ENCODE measurements at places on chromosomes 3 and 15.
A peak's percentile ranks its signal among the peaks of the same experiment; 100 is the strongest.

GRCh38 chr3:193297421-193297820, 56.4 kb downstream of the PLAAT1 start:
- no peak for DNase-seq

DNA sequence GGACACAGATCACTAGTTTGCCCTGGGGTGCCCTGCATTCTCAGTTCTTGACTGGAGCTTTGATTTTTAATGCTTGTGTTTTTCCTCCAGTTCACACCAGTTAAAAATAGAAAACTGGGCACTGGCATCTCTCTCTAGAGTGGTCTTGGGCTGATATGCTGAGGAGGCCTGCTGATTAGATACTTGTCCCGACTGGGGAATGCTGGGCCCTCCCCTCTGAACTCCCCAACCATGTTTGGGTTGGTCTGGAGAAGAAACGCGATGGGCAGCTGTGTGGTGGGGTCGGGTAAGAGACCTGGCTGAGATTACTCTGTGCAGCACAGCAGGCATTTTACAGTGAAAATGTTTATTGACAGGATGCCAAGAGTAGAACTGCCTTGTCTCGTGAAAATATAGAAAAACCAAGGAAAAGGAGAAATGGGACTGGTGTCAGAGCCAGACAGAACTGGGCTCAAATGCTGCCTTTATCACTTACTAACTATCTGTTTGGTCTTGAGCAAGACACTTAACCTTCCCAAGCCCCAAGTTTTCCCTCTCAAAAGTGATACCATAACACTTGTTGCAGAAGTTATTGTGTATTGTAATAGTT, 1.6 kb upstream of the ACTC1 start:
- DNase-seq: no peak

DNA sequence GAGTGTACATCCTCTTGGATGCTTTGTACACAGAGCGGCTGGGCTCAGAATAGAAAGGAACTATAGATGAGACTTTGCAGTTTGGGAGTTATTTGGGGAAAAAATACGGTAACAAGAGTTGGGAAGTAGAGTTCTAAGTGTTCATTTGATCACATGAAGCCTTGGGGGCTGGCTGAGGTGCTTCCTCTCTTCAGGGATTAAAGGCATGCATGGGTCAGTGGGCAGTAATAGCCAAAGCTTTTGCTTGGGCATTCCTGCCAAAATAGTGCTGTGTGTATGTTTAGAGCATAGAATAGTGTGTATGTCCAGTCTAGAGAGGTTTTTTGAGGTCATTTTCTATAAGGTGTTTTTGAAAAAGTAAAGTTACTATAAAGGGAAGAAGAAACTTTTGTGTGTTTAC, 12.8 kb downstream of the AKAP13 start:
- DNase-seq: no peak

DNA sequence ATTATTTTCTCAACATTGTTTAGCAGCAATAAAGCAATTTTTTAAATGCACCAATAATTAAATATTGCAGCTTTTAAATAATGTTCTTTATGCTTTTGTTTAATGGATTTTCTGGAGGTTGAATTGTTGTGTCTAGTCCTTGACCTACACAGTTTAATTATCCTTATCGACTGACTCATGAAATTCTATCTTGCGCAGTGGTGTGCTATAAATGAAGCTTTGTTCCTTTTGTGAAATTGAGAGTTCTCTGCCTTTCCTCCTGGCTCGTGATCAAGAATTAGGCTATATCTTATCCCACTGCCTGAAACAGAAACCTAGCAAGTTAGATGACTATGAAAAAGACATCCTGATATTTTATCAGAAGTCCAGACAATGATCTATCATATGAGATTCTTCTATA, 37.0 kb upstream of the PIK3R4 start:
- peak; percentile 90 for DNase-seq

DNA sequence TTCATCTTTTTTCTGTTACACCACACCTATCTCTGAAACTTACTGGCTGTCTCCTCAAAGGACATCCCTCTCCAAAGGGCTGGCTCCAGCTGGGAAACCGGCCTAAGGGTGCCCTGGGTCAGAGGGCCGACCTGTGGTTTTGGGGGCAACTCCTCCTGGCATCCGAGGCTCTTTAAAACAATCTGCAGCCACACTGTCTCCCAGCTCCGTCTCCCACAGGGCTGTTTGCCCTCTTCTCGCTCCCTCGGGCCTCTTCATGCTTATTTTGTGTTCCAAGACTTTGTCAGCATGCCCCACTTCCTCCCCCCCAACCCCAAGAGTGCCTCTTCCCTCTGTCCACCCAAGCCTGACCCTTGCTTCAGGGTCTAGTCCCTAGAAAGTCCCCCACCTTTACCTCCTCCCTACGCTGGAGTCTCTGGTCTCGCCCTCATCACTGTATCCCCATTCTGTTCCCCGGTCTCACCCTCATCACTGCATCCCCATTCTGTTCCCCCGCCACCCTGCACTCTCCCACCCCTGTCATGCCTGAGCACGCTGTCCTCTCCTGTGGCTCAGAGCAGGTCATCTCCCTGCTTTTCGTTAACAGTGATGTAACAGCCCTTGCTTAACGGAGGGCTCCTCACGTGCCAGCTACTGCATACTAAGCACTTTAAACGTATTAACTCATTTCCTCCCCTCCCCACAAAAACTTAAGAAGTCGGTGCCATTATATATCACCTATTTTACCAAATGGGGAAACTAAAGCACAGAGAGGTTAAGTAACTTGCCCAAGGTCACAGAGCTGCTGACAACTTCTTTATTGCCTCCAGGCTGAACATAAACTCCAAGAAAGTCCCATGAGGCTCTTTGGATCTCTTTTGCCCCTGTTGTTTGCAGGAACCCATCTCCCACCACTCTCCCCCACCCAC, 1.1 kb upstream of the CSK start:
- DNase-seq: no peak

DNA sequence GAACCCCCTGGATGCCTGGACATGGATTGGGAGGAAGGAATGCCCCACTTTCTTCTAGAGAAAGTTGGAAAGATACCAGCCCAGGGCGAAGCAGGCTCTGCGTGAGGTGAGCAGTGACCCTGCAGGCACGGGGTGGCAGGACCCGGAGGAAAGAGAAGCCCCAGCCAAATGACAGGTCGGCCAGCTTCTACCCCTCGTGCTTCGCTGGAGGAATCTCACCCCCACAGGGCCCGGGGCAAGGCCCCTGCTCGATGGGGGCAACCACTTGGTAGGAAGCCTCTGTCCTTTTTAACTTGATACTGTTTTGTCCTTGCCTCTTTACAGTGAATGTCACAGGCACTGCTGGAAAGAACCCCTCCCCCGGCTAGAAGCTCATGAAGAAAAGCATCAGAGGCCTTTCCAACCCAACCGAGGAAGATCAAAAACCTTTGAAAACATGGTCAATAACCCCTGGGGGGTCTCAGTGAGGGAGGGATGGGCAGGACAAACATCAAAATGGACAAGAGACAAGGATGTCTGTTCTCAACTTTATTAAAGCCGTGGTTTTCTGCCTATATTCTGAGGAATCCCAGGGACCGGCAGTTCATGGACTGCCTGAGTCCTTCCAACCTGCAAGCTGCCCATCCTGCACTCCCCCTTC, 54.4 kb downstream of the SH3BP5 start:
- no peak for DNase-seq

DNA sequence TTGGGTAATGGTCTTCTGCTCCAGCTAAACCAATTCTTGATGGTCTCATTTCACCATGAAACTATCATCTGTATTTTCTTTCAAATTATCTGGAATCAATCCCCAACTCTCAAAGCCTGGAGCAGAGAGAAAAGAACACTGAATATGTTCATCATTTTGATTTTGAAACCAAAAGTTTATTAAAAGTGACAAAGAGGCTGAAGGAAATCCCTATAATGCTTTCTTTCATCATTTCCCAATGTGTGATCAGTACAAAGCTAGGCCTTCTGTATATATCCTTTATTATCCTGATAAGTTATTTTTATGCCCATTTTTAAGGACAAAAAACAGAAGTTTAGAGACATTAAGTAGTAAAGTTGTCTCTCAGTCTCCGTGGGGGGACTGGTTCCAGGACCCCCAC, 50.1 kb upstream of the MBNL1 start:
- no peak for DNase-seq

DNA sequence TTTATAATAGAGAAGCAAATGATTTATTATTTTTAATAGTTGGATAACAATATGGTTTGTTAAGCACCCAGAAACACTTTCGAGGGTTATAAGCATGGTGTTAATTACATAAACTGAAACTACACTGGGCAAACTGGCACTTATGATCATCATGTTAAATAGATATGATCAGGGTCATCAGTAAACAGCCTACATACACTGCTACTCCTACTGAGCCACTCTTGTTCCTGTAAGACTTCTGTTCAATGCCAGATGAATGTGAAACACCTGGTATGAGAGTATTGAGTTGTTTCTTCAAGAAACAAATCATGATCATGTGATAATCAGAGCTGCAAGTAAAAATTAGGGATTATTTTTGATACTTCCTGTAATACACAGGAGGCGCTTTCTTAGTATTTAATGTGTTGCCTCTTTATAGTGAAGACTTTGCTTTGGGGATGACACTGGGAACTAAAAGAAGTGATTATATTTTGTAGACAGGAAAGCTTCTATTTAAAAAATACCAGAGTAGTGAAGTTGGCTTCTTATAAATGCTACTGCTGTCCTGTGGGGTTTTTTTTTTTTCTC, 32.3 kb upstream of the UTS2B start:
- DNase-seq: peak; percentile 89

GRCh38 chr3:111548092-111548491, 6.1 kb downstream of the CD96 start:
- peak; percentile 38 for DNase-seq

GRCh38 chr15:69818529-69818928, 279.2 kb downstream of the TLE3 start:
- DNase-seq: no peak

GRCh38 chr15:63430766-63431451, 49.3 kb upstream of the CA12 start:
- peak; percentile 19 for DNase-seq

DNA sequence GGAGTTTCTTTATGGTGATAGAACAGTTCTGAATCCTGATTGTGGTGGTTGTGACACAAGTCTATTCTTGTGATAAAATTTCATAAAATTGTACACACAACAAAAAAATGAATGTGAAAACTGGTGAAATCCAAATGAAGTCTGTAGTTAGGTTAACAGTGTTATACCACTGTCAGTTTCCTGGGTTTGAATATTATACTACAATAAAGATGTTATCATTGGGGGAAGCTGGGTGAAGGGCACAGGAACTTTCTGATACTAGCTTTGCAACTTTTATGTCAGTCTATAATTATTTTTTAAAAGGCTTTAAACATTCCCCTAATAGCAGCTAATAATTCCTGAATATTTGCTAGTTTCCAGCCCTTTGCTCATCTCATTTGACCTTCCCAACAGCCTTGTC, 319.8 kb downstream of the LRTM1 start:
- DNase-seq: no peak

- DNase-seq: no peak
These were observed 118.8 kb downstream of the PLD1 start for GRCh38 chr3:171691485-171691884.

DNA sequence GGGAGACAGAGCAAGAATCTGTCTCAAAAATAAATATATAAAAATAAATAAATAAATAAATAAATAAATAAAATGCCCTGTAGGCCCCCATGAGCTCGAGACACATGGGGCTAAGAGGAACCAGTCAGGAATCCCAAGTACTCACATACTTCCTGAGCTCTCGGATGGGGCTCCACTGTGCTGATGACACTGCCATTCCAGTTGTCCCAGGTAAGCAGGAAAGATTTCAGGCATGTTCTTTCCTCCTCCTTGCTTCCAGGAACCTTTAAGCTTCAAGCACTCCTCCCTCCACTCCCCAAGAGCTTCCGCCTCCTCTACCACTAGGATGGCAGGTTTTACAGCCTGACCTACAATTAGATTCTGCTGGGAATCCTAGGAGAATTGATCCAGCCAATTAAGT, 113.4 kb downstream of the SLC49A4 start:
- DNase-seq: no peak

DNA sequence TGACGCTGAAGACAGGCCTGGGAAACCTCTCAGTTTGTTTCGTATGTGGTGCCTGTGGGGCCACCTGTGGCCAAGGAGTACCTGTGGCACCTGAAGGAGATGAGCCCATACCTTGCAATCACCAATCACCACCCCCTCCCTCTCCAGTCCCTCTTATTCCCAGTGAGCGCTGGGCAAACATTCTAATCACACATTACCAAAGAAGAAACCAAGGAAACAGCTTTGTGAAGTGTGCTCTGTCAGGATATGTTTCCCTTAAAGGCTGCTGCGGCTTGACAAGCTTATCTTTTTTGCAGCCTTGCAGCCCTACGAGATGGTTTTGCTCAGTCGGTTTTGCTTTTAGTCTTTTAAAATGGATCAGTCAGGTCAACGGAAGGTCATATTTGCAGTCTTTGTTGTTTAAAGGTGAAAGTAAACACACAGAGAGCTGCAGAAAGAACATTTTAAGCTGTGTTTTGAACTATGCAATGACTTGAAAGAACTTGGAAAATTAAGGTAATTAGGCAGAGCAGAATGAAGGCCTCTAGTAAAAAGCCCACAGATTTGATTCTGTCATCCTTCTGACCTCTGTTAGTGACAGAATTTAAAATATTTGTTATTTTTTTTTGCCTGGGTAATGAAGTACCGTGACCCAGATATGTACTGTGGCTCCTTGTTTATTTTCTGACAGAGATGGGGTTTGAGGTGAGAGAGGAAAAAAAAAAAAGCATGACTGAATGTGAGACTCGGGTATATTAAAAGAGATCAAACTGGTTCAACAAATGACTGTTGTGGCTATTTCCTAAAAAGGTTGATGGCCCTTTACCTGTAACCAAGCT, 461.4 kb downstream of the NSUN3 start:
- DNase-seq: no peak

GRCh38 chr3:58829321-58830000, 162.9 kb upstream of the FAM3D start:
- DNase-seq: no peak

- DNase-seq: no peak
These were observed 116.5 kb upstream of the SLC2A2 start for GRCh38 chr3:171142985-171143384.

- no peak for DNase-seq
These were observed 62.1 kb upstream of the WNT5A start for GRCh38 chr3:55549177-55549576.

DNA sequence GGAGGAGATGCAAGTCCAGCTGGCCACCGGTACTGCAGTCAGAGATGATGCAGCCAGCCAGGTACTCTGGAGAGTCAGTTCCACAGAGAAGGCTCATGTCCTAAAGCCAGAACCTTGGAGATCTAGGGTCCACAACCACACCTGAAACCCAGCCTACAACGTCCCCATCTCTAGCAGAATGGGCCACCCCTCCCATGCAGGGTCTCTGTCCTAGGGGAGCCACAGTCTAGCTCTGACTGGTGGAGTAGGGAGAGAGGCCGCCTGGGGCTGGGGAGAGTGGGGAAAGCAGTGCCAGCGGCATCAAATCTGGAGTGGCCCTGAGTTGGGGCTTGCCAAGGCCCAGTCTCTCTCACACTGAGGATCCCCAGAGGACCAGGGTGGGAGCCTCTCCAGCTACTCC, 43.5 kb downstream of the PTH1R start:
- no peak for DNase-seq

DNA sequence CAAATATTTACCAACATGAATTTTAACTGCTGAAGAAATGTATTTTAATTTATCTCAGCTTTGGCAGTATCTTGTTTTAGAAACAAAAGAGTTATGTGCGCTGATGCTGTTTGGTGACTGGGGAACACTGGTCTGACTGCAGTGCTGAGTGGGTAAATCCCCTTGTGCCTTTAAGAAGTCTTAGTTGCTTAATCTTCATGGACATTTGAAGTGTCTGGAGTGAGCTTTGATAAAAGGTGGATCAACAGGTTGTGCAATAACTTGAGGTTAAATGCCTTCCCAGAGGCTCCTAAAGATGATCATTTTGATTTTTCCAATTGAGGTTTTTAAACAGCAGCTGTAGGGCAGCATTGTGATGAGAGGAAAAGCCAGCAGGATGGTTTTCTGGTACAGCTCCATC, 68.7 kb downstream of the TP63 start:
- DNase-seq: no peak
